ENCODE measurements at places on chromosomes 1 and 21.

GRCh38 chr1:1116701-1117468 is 996 bp upstream of the C1orf159 start:
- DNase-seq: no peak

DNA sequence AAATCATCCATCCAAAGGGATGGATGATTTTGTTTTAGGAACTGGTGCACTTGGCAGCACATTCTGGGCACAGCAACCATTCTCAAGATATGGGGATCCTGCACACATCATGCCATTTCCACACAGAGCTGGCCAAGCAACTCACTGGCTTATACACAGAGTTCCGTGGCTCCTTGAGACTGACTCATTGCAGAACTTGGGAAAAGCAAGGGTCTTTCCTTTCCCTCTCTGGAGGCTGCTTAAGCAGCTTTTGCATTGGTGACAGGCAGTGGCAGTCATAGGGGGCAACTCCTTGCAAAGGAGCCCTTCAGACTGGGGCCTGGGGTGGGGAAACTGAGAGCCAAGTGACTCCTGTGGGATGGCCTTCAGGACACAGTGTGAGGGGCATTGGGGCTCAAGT is 1.9 kb upstream of the MAD2L2 start:
- DNase-seq: no peak

GRCh38 chr1:33009561-33009960 is 27.1 kb downstream of the AK2 start:
- DNase-seq: no peak

GRCh38 chr1:108357802-108358201 is 92.3 kb upstream of the NBPF6 start:
- no peak for DNase-seq
